ENCODE measurements at places on chromosomes 2 and 18. TPM values are rescaled to one million over a fixed set of nuclear protein-coding genes. Genes with fewer than 3 reads are reported as not detected.

The DQX1 gene
- total RNA-seq = 0.56 TPM

The DCC gene
- total RNA-seq = not detected

The HOXD12 gene
- total RNA-seq = not detected

The CDKL4 gene
- 0.54 TPM for total RNA-seq

The AMER3 gene
- not detected for total RNA-seq

The DSG4 gene
- not detected for total RNA-seq

The CD8A gene
- 2.6 TPM for total RNA-seq

The COL3A1 gene
- not detected for total RNA-seq

The TNFRSF11A gene
- 25.6 TPM for total RNA-seq

The PLCD4 gene
- 0.64 TPM for total RNA-seq

The SERPINB10 gene
- total RNA-seq = not detected

The LINC00305 gene
- not detected for total RNA-seq

The EN1 gene
- total RNA-seq = not detected

The FMNL2 gene
- 1.6 TPM for total RNA-seq

The RAB6C gene
- total RNA-seq = not detected

The IL36B gene
- total RNA-seq = not detected

The ALKAL2 gene
- total RNA-seq = 1.1 TPM

The MDH1B gene
- total RNA-seq = not detected

The MARCO gene
- total RNA-seq = not detected

The FOXI3 gene
- total RNA-seq = not detected

The POTEF gene
- not detected for total RNA-seq

The CCDC142 gene
- total RNA-seq = 38.1 TPM

The ARHGAP15 gene
- 182 TPM for total RNA-seq

The SERPINB12 gene
- total RNA-seq = not detected

The MBP gene
- 90.8 TPM for total RNA-seq

The DYSF gene
- total RNA-seq = 0.17 TPM

The LAMA1 gene
- not detected for total RNA-seq

The CRYGA gene
- total RNA-seq = not detected

The SNORC gene
- total RNA-seq = 1.2 TPM

The NMUR1 gene
- total RNA-seq = 1.4 TPM

The PELI1 gene
- total RNA-seq = 55.6 TPM

The EPB41L3 gene
- total RNA-seq = 2.8 TPM

The CNNM3 gene
- total RNA-seq = 25.7 TPM

The ADRA2B gene
- 0.07 TPM for total RNA-seq

The ATP9B gene
- total RNA-seq = 31.7 TPM

The SLC9A4 gene
- total RNA-seq = 0.20 TPM

The MC4R gene
- total RNA-seq = not detected

The TTLL4 gene
- total RNA-seq = 38.5 TPM

The KDM3A gene
- total RNA-seq = 65.7 TPM

The TIGD1 gene
- total RNA-seq = 8.2 TPM

The TRIM43 gene
- not detected for total RNA-seq

The SLC23A3 gene
- 1.8 TPM for total RNA-seq

The RGPD8 gene
- total RNA-seq = 8.4 TPM

The SLC14A1 gene
- 0.59 TPM for total RNA-seq

The C18orf54 gene
- 11.7 TPM for total RNA-seq

The ANKRD44 gene
- total RNA-seq = 256 TPM

The LHCGR gene
- not detected for total RNA-seq

The PNKD gene
- 26.9 TPM for total RNA-seq

The MC5R gene
- 0.15 TPM for total RNA-seq

The MEX3C gene
- total RNA-seq = 51.6 TPM

The HAAO gene
- total RNA-seq = 0.80 TPM

The MYO7B gene
- total RNA-seq = 0.54 TPM

The COLEC11 gene
- not detected for total RNA-seq

The AFF3 gene
- total RNA-seq = 1.2 TPM

The DNAJC5G gene
- total RNA-seq = not detected

Measured in T-helper 1 cell treated with Interleukin-12 subunit alpha and Interleukin-12 subunit beta and Interleukin-4 antibody, amounts not matched to agents 30 ng/mL and 1 ng/mL, for 36 hours (primary cell).